ENCODE measurements at places on chromosomes 5 and 9.

DNA sequence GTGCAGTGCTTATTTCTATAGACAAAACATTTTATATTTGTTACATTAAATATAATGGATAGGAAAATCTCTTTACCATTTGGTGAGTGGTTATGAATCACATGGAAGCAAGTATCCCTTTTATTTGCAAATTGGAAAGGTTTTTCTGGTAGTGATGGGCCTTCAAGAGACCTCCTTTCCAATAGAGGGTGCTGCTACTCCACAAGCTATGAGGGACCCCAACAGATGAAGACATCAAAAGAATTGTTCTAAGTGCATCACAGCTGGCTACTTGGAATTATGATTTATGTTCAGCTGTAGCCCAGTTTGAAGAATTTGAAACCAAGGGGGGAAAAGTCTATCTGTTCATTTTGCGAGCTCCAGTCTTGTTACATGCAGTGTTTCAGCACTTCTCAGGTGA, 493.7 kb upstream of the SGCD start:
- no peak for DNase-seq

- no peak for DNase-seq
Observed at GRCh38 chr5:37685816-37686215, 154.0 kb downstream of the GDNF start.

DNA sequence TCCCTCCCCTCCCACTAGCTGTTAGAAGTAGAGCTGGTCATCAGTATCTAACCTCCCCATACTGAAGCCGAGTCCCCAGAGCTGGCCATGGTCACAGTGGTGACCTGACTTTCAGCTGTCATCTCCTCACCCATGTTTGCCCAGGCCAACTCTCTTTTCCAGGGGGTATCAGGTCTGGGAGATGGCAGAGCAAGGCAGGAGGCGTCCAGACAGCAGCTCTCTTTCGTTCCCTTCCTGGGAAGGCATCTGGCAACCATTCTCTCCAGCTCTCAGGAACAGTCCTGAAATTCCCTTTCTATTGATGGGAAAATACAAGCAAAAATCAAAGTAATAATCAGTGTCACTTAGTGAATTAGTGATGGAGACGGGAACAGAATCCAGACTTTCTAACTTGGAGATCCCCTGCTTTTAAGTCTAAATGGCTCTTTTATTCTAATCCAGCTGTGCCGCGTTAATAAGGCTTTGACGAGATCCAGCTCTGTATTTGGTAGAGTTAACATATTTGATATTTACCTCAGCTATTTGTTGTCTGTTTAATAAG, 21.3 kb upstream of the AOPEP start:
- DNase-seq: no peak

GRCh38 chr9:4713849-4714248, 27.2 kb downstream of the AK3 start:
- DNase-seq: no peak

DNA sequence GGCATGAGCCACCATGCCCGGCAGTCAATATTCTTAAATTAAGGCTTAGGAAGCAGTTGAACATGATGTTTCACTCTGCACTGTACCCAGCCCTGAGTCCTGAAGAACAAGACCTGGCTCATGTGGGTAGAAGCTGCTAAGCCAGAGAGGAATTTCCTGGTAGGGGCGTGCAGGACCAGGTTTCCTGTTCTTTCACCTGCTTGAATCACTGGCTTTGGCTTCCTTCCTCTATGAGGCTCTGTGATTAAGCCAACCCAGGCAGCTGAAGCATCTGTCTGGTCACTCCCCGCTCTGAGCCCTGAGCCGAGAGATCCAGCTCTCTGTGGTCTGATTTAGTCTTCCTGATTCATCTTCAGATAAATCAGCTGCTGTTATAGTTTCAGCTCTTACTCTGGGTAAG, 29.1 kb downstream of the CFAP77 start:
- no peak for DNase-seq

DNA sequence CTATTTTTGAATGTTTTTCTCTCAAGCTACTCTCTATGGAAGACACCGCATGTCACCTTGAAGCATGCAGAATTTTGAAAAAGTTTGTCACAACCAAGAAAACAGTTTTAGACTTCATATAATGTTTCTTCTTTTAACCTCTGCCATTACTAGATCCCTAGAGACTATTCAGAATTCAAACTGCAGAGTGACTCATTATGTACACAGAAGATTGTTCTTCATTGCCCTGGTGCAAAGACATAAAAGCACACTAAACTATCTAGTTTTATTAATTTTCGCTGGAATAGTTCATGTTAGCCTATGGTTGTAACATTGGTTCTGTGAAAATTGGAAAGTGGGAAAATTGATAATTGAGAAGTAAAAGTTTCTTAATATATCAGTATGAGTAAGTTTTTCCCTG, 18.4 kb downstream of the F2RL2 start:
- DNase-seq: no peak

- DNase-seq: no peak
Observed at GRCh38 chr5:59143926-59144333, 561.1 kb downstream of the RAB3C start.

GRCh38 chr9:72384710-72385485, 19.9 kb upstream of the ZFAND5 start:
- no peak for DNase-seq

GRCh38 chr5:35438288-35438687, 179.4 kb upstream of the SPEF2 start:
- DNase-seq: no peak

DNA sequence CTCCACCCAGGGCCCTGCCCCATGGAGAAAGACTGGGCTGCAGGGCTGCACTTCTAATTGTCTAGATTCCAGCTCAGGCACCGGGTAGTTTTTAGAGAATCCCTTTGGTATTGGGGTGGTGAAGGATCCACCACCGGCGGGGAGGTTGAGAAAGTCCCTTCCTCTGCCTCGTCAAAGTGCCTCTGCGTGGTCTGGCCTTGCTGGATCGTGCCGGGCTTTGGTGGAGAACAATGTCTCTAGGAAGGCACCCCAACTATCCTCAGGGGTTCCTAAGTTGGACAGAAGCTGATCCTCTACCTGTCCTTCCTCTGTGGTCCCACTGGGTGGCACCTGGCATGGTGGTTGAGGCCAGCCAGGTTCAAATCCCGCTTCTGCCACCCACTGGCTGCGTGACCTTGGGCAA, 7.3 kb upstream of the AMBP start:
- DNase-seq: no peak

DNA sequence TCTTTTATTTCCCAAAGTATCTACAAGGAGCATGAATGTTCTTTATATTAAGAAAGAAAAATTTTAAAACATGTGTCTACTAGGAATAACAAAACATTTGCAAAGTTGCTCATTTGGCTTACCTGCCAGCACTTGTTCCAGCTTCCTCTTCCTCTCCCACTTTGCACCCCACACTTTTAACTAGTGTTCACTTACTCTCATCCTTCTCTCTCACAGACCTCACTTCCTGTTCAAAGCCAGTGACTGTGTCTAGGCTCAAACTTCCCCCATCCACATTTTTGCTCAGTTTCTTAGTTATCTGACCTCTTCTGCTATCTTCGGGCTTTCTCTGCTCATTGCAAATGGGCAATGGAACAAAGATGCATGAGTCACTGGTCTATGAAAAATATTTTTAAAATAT, 512.2 kb upstream of the ZNF462 start:
- no peak for DNase-seq

GRCh38 chr5:140978983-140979382, 12.7 kb downstream of the PCDHAC2 start:
- no peak for DNase-seq

GRCh38 chr9:84593352-84593751, 76.2 kb upstream of the NTRK2 start:
- no peak for DNase-seq

- DNase-seq: no peak
Observed at GRCh38 chr5:142952229-142952628, 182.1 kb downstream of the ARHGAP26 start.

GRCh38 chr5:124844371-124844920, 98.0 kb upstream of the ZNF608 start:
- no peak for DNase-seq

DNA sequence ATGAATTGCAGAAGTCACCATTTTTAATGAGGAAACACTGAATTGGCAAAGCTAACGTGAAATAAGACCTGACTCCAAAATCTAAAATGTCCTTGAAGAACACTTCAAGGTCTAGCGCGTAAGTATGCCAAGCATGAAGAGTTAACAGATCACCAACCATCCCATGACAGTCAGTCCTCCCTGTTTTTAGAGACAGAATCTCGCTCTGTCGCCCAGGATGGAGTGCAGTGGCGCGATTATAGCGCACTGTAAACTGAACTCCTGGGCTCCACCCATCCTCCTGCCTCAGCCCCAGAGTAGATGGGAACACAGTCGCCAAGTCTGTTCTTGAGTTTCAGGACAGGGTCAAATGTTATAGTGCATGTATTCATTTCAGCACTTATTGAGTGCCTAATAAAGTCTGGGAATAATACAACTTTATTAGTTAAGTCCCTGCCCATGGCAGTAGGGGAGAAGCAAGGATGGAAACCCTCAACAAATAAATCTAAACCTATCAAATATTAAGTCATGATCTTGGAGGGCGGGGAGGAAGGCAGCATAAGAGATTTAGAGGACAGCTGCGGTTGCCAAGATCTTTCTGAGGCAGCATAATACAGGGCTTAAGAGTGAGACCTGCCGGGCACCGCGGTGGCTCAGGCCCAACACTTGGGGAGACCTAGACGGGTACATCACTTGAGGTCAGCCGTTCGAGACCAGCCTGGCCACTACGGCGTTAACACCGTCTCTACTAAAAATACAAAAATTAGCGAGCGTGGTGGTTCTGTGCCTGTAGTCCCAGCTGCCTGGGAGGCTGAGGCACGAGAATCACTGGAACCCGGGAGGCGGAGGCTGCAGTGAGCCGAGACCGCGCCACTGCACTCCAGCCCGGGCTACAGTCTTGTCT, 1.1 kb downstream of the ATPSCKMT start:
- DNase-seq: peak; percentile 49

DNA sequence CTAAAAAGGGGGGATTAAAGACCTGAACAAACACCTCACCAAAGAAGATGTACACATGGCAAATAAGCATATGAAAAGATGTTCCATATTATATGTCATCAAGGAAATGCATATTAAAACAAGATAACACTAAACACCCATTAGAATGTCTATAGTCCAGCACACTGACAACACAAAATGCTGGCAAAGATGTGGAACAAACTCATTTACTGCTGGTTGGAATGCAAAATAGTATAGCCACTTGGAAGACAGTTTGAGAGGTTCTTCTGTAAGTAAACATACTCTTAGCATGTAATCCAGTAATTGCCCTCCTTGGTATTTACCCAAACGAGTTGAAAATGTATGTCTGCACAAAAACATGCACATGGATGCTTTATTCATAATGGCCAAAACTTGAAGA, 73.6 kb downstream of the RGMB start:
- DNase-seq: no peak

DNA sequence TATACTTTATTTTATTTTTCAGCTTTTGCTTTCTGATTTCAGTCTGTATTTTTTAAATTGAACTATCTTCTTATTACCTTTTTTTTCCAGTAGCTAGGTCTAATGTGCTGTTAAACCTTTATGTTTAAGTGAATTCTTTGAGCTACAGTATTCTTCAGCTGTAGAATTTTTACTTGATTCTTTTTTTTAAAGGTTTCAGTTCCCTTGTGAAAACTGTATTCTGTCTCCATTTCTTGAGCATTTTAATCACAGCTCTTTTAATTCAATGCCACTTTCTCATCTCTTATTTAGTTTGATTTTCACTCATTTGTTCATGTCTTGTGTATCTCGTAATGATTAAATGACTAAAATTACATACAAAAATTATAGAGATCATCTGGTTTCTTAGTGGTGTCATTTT, 233.8 kb downstream of the MTRR start:
- no peak for DNase-seq
